Fibroblast of lung (primary cell): ENCODE measurements at places on chromosomes 1 and 21.

DNA sequence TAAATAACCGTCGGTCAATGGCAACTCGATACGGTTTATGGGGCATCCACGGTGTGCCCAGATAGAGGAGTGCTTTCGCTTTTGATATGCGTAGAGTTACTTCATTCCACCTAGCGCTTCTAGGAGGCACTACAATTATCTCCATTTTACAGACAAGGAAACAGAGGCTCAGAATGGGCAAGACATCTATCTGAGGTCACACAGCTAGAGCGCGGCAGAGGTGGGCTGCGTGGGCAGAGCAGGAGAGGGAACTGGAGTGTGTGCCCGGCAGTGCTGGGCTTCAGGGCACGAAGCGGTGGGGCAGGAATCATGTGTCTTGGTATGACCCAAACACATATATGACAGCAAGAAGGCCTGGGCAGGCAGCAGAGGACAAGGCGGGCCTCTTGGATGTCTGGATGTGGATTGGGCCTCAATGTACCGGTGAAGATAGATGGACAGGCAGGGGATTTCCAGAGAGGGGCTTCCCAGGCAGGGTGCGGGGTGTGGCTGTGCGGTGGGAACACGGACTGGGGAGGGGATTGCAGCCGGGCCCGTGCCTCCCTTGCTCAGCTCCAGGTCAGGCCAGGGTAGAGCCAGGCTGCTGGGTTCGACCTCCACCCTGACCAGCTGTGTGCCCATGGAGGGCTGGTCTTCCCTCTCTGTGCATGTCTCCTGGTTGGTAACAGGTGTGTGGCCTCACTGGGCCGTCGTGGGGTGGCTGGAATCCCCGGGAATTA lies 21.2 kb downstream of the TP73 start:
- DNase-seq, result no peak

GRCh38 chr1:200938955-200939354 lies 44.3 kb downstream of the INAVA start:
- no peak for DNase-seq

- no peak for DNase-seq
These were observed 100.8 kb downstream of the DMRTB1 start for GRCh38 chr1:53559854-53560580.

DNA sequence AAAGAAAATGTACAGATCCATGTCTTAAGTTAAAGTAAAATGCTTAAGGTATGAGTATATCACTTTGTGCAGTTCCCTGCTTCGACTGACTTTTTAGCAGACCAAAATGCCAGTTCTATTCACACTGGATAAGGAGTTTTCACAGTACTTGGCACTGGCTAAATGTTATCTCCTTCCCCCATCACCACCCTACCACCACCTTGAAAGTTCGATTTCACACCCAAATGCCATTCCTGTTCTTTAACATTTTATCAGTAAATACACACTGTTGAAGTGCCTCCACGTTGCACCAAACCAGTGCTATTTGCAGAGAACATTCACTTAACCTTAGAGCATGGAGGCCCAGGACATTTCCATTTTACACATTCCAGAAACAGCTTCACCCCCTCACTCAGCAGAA lies 100.0 kb downstream of the URB2 start:
- DNase-seq, result no peak
